Germinal center (tissue), 1 donor: ENCODE measurements at places on chromosomes 2 and 18.

- DNase-seq, result no peak
Measured at GRCh38 chr2:108591163-108591562, 56.9 kb downstream of the LIMS1 start.

GRCh38 chr2:169507698-169508097 is 1.8 kb upstream of the KLHL41 start:
- no peak for DNase-seq

GRCh38 chr2:26077291-26077690 is 43.4 kb downstream of the RAB10 start:
- DNase-seq, result no peak

GRCh38 chr18:61581578-61582201 is 248.5 kb downstream of the CDH20 start:
- peak; percentile 78 for DNase-seq

DNA sequence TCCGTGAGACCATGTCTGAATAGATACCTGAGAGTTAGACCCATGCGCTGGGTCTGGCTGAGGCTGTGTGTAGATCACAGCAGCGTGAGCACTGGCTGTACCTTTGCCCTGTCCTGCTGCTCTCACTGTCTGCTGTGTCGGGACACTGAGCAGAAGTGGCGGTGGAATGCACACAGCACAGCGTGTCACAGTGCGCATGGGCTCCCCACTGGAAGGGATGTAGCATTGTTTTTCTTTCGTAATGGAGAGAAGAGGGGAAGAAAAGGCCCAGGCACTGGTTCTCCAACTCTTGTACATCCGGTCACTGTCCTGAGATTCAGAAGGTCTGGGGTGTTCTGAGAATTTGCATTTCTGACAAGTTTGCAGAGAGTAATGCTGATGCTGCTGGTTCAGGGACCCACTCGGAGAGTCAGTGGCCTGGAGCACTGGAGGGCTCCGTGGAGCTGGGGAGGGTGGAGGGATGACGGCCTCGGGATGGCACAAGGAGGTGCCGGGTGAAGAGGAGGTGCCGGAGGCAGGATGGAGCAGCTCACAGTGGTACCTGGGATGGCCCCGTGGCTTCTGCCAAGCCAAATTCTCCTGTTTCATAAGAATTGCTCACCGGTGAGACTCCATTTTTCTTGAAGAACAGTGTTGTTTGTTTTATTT is 252.8 kb downstream of the LDLRAD4 start:
- DNase-seq, result no peak

DNA sequence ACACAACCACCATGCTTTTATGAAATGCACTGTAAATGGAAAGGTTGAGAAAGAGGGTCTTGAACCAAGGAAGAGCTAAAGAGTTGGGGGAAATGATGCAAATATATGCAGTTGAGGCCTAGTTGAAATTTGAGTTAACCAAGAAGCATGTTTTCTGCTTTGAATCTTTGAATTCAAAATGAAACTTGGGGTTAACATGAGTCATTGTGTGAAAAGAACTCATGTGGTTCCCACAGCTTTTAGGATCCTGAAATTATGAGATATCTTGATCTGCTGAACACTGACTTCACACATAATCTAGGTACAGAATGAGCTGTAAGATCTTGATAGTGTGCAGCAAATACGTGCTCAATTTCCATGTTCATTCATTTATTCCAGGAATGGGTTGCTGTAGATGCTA is 422.9 kb upstream of the TRIB2 start:
- no peak for DNase-seq
